ENCODE measurements at places on chromosomes 4 and X.

DNA sequence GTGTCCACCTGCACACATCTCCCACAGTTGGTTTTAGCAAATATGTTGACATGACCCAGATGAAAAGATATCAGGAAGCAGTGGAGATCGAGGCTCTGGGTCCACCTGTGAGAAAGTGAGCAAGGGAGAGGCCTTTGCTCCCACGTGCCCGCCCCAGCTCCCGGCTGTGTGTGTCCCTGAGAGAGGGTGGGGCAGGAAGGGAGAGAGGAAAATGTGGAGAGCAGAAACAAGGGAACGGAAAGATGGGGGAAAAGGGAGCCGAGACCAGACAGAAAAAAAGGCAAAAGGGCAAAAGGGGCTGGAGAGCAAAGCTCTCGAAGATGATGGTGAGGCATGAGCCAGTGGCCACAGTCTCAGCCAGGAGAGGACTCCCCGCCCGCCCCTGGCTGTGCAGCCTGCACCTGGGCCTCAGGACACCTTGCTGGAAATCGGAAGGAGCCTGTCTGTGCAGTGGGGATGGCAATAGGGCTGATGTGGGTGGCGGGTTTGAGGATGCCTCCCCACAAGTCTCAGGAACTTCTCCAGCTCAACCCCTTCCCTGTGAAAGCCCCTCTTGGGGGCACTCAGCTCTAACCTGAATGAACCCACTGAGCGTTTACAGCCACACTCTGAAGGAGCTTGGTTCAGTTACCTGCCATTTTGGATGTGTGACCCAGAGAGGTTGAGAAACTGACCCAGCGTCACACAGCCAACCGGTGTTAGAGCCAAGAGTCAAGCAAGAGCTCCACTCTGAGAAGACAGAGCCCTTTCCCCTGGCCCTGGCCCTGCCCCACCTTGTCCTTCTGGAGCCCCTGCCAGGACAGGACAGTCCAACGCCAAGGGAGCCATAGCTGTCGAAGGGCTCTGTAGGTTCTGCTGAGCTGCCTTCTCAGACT, 20.3 kb upstream of the MSX1 start:
- DNase-seq = no peak

GRCh38 chr4:61374447-61374891, 174.3 kb downstream of the ADGRL3 start:
- no peak for DNase-seq

- DNase-seq = no peak
Observed at GRCh38 chr4:142091085-142091513, 454.7 kb downstream of the IL15 start.

DNA sequence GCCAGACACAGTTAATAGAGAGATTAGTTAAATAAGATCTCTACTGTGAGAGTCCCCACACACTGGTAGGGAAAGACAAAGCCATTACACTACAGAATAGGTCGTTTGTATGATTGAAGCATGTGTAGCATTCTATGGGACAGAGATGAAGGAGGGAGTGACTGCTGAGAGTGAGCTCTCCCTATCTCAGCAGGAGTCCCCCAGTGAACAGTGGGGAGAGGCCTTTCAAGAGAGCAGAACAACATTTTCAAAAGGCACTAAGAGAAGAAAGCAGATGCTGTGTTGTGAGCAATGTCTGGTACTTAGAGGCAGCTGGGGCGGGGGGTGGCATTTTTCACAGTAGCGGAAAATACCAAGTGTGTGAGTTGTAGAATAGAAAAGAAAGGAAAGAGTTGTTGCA, 413.6 kb downstream of the AFF2 start:
- no peak for DNase-seq

GRCh38 chr4:15427701-15428100, at the start of gene C1QTNF7:
Gene C1QTNF7 (plus strand): TSS chr4:15428033. CDS start chr4:15435744, 7,711 bp downstream.
- no peak for DNase-seq

- no peak for DNase-seq
Observed at GRCh38 chr4:57672846-57673433, 562.8 kb upstream of the IGFBP7 start.

- no peak for DNase-seq
Observed at GRCh38 chr4:5809216-5809776, 83.6 kb downstream of the CRMP1 start.

- DNase-seq = peak; percentile 74
Observed at GRCh38 chr4:89681219-89681618, 155.7 kb downstream of the SNCA start.

DNA sequence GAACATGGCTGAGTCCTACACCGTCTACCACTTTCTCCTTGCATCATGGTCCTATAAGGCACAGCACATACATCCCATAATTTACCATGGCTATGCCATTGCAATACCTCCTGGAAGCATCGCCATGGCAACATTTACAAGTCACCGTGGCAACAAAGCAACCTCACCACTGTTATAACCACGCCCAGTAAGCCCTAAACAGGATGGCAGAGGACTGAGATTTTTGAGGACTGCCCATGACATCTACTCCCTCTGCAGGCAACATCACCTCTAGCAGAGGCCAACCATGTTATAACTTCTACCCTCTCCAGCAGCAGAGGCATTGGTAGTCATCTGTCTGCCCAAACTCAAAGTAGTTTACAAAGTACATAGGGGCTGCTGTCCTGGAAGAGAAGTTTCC, 29.7 kb downstream of the BCOR start:
- DNase-seq = peak; percentile 21
